ENCODE measurements at places on chromosomes 2 and 18.

GRCh38 chr18:46546111-46546640 lies 110.8 kb downstream of the LOXHD1 start:
- no peak for DNase-seq

DNA sequence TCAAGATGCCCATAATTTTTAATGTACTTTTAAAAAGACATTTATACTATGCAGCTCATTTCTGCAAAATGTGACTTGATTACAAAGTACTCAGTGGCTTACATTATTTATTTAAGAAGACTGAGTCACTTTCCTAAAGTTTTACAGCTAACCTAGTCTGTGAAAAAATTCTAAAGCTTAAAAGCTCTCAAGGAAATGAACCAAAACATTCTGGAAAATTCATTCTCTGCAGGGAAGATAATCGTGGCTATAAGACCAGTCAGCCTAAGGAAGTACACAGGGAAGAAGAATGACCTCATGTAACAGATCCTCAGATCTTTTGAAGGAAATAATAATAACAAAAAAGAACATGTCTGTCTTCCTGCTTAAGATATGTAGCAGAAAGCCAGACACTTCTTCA lies 232.1 kb upstream of the STK17B start:
- DNase-seq: no peak

DNA sequence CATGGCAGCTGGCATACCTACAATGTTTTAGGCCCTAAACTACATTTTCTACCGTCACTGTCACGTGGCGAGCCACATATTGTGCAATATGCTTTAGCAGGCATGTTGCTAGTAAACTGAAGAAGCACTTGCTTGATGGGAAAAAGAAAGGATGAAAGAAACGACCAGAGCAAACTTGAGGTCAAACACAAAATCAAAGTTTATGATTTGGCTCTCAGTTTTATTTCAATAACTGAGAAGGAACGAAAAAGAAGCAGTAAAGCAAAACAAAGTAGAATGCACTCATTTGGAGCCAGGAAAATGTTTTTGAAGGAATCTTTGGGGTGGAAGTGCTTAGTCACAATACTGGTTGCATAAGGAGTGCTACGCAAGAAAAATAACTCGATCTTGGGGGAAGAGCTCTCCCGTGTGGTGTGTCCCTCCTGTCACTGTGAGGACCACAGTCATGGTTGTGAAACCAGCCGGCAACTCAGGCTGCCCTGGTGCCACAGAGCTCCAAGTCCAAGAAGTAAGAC lies 349.8 kb downstream of the RBM43 start:
- DNase-seq: no peak

- no peak for DNase-seq
Measured at GRCh38 chr2:162636206-162636728, 202.3 kb downstream of the KCNH7 start.

DNA sequence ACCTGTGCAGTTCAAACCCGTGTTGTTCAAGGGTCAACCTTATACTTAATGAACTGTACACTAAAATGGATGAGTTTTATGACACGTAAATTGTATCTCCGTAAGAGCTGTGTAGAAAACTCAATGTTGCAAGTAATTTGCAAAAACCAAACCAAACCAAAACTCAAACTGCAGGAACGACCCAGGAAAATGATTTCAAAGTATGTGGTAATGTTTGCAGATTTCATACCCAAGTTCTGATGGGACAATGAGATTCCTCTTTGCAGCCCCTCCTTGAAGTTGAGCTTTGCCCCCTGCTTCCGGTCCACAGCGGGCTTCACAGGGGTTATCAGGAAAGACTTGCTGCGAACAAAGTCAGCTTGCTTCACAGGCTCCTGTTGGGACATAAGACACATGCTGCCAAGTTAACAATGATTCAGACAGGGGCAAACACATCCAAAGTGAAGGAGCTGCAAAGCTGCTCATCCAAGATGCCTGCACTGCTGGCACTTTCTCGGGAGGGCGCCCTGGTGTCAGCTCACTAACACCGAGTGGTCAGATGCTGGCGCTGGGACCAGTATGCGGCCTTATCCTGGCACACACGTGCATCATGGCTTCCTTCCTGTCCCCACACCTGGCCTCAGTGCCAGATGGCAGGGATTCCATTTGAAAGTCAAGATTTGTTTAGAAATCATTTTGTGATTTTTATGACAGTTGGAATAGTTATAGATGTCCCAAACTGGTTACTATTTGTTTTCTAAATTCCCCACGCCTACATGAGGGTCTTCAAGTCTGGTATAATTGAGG lies 65.2 kb upstream of the MGAT4A start:
- DNase-seq: no peak

DNA sequence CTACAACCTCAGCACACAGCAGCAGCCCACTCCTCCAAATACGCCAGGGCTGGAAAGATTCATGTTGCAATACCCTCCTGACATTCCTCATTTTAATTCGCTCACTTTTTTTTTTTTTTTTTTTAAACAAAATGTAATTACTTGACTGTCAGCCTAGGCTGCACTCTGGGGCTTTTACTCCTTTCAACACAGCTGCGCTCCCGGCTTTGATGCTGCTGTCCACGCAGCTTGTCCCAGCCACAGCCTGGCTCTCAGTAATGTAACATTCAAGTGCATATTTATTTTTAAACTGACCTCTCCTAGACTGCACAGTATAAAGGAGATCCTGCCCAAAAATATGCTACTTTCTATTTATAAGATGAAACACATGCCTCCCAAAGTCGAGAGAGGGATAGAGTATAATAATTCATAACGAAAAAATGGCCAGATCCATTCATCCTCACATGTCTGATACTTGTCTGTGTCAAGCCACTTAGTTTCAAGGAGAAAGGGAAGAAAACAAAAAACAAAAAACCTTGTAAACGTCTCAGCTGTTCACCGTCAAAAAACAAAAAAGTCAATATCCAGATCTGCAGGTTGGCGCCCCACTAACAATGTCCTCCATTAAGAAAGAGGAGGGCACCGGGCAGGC lies 949 bp downstream of the CDC42EP3 start:
- no peak for DNase-seq

- DNase-seq: no peak
Measured at GRCh38 chr2:75454241-75454620, 106.5 kb downstream of the EVA1A start.

DNA sequence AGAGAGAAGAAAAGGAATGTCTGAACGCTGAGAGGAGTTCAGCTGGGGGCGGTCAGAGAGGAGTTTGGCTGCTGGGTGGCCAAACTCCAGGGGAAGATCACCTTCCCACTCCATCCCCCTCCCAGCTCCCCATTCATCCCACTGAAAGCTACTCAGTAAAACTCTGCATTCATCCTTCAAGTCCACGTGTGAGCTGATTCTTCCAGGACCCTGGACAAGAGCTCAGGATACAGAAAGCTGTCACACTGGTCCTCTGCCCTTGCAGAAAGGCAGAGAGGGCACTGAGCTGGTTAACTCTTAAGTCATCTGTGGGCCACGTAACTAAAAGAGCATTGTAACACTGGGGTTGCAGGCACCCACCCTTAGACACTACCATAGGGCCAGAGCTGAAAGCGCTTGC lies 132.1 kb upstream of the ARL4C start:
- DNase-seq: no peak

DNA sequence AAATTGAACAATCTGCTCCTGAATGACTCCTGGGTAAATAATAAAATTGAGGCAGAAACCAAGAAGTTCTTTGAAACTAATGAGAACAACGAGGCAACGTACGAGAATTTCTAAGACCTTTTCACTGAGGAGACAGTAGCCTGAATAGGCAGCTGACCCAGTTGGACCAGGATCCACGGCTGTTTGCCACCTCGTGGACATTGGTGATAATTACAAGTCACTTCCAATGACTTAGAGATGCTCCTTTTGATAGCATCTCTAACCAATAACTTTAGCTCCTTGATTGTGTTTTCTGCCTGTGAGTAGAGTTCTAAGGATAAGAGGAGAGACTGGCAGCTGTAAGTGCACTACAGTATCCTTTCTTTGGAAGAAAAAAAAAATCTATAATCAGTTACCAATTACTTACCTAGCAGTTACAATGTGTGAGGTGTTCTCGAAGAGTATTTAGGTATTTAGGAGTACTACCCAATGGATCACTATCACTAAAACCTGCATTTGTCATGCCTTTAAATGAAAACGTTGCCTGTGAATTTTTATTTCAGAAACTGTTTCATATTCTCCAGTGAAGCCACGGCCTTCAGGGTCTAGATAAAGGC lies 31.3 kb upstream of the CNTNAP5 start:
- peak; percentile 58 for DNase-seq

DNA sequence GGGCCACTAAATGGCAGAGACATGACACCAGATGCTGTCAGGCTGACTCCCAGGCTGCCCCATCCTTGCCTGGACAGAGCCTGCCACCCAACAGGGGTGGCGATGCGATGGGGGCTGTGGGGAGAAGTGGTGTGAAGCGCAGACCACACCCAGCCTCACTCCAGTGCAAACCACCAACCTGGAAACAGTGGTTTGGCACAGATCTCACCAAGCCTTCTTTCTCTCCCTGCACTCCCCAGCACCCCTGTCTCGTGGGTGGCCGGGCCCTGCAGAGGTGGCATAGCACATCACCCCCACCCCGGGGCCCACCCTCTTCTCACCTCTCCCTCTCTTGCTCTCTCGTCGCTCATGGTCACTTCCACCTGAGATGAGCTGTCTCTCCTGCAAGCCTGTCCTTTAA lies 32.6 kb downstream of the CIB4 start:
- no peak for DNase-seq

GRCh38 chr2:46329803-46330775 lies 32.9 kb downstream of the EPAS1 start:
- peak; percentile 69 for DNase-seq

- peak; percentile 66 for DNase-seq
Measured at GRCh38 chr18:31454066-31454708, 6.6 kb downstream of the DSG3 start.

DNA sequence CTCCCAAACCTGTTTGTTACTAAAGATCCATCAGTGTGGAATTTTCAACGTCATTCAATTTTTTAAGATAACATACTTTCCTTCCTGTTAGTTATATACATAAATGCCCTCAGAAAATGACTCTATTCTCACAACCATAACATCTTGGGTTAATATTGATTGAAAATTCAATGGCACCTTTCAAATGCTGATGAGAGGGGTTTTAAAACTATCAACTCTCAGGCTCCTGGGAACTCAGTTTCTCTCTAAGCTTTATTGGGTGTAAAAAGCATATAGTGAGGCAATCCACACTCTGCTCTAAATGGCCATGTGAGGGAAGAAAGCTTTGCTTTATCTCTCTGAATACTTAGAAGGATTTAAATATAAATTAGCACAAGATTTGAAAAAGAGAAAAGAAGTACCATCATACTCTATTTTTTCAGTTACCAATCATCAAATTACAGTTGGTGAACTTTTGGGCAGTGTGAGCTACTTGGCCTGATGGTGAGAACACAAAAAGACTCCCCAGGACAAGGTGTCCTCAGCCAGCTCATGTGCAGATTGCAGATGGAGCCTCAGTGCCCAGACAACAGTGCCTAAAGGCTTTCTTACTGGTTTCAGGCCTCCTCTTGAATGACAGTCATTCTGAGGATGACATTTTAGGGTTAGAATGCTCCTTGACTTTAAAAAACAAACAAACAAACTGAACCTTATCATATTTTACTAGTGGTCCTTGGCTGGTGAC lies 24.6 kb upstream of the CERS6 start:
- DNase-seq: no peak

GRCh38 chr2:45911538-45911937 lies 260.1 kb downstream of the PRKCE start:
- DNase-seq: no peak

- DNase-seq: peak; percentile 76
Measured at GRCh38 chr2:113203901-113204519, 30.2 kb downstream of the PSD4 start.

DNA sequence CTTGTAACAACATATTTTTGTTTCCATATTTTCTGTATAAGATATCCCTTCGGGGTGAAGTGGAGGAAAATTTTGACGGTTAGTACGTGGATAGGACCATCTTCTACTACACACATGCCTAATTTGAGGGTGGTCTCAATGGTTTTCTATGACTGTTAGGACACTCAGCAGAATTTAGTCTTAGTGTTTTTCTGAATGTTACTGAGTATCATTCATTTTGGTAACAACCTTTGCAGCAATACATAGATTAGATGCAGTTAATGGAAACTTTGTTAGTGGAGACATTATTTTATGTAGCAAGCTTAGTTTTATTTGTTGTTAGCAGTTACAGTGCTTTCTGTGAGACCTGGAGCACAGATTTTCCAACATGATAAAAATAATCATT lies 1.6 kb downstream of the ITGAV start:
- no peak for DNase-seq

- no peak for DNase-seq
Measured at GRCh38 chr2:224658780-224659405, 57.3 kb downstream of the CCDC195 start.

DNA sequence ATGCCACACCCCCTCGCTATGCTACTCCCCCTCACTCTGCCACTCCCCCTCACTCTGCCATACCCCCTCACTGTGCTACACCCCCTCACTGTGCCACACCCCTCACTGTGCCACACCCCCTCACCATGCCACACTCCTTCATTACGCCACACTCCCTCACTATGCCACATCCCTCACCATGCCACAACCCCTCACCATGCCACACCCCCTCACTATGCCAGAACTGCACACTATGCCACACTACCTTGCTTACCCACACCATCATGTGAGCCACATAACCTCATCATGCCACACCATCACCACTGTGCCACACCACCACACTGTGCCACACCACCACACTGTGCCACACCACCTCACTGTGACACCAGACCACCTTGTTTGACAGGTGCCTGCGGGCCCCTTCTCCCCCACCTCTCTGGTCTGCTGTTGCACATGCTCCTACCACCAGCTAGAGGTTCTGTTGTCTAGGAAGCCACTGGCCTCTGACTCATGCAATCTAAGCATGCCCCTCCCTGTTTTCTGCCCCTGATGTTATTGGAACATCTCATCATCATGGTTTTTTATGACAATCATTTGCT lies 22.0 kb downstream of the MARCHF4 start:
- no peak for DNase-seq

DNA sequence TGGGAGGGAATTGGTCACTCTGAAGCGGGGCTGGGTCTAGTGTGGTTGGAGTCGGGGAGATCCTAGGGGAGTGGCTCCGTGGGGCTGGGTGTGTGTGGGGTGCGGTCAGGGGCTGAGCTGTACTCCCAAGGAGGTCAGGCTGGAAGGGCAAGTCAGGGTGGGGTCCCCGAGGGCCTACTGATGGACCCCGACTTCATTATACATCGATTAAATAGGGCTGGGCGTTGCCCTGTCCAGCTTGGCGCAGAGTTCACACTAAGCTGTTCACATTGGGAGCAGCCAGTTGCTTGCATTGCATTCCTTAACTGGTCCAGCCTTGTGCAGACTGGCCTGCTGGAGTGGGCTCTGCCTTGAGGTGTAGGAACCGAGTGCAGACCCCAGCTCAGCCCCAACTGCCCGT lies 131.2 kb downstream of the ASB1 start:
- DNase-seq: no peak

GRCh38 chr2:77571545-77571944 lies 49.4 kb upstream of the LRRTM4 start:
- no peak for DNase-seq
